ENCODE measurements at places on chromosomes 7 and 10.

DNA sequence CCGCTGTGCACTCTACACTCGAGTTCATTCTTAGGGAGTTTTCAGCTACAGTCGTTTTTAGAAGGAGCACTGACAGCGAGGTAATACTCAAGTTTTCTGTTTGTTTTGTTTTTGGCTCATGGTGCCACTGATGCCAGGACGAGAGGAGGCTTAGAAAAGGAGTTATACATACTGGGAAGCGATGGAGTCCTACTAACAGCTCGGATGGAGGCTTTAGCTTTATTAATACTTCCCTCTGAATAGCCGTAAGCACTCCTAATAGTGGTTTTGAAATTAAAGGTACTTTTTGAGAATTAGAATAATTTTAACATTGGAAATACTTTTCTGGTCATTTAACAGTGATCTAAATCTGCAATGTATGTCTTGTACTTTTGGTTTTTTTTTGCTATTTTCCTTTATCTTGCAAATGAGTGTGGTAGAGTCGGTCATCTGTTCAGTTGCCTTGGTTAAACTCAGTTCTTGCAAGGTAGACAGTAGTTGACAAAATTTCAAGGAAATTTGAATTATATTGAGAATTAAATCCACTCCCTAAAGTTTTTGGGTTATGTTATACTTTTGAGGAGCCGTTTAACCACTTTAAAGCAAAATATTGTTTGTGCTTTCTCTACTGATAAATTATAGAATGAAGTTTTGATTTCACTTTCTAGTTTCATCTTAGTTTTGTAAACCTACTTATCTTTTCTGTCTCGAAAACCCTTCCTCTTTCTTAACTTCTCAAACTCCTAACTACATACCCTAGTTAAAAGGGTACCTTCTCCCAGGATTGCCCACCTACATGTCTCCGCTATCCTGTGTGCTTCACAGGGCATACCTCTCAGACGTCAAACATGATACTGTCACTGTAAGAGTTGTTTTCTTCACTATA, 1.5 kb downstream of the HBP1 start:
- DNase-seq, result no peak

- DNase-seq, result no peak
These were observed 63.5 kb upstream of the LRRN3 start for GRCh38 chr7:111027396-111027795.

GRCh38 chr10:51800121-51800520, 100.7 kb upstream of the CSTF2T start:
- DNase-seq, result no peak

DNA sequence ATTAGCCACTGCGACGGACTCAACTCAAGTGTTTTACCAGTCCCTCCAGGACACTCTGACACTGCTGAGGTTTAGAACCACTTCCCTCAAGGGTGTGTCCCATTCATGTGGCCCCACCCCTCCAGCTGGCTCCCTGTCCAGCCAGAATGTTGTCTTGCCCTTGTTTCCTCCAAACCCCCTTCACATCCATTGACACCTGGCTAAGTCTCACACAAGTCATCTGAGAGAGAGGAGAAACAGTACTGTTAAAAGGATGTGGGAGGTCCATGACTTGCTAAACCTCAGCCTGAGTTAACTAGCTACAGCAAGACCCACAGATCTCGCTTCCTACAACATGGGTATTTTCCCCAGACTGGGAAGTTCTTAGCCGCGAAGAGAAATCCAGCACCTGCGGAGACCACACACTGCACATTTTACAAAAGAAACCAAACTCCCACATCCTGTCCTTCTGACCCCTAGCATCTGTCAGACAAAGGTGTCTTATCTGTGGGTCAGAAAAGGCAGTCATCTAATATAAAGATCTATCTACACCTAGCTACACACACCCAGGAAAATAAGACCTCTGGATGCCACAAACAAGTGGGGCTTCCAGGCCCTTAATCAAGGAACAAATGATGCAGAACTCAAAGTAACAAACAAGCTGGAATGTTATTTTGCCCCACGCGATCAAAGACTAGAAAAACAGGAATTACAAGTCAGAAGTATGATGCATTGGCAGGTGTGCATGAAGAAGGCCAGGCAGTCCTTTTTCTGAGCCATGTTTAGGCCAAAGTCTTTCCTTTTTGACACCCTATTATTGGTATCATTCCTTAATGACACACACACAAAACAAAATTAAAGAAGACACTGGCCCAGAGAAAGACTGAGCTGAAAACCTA, 13.9 kb downstream of the OSBPL3 start:
- no peak for DNase-seq

DNA sequence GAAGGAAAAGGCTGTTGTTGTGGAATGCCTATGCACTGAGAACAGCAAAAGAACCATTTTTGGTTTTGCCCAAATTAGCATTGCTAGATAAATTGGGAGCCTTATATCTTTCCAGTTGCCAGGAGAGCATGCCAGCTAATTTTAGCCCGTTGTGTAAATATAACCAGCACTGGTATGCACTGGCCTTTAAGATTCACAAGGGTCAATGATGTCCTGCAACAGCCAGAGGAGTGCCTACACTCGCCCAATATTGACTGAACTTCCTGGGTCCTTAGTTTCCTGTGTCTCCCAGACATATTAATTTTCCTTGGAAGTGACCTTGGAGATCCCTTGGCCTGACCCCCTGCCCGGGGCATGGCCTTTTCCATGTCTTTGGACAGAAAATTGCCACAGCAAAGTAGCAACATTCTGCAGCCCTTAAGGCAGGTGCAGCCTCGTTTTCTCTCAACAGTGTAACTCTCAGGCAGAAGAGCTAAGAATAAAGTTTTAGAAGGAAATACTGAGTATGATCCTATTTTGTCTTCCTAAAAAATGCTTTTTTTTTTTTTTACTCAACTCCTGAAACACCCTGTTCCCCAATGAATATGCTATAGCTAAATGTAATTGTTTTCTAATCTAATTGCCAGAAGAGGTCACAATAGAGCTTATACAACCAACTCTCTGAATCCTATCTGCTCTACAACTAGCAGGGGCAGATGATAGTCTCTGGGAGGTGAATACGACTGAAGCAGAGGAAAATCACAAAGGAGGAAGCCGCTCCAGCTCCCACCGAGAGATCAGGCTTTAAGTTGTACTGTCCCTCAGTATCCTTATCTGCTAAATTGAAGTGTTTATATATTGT, 131.9 kb upstream of the PCGF5 start:
- no peak for DNase-seq

- no peak for DNase-seq
These were observed 37.2 kb downstream of the BAMBI start for GRCh38 chr10:28714401-28715053.

DNA sequence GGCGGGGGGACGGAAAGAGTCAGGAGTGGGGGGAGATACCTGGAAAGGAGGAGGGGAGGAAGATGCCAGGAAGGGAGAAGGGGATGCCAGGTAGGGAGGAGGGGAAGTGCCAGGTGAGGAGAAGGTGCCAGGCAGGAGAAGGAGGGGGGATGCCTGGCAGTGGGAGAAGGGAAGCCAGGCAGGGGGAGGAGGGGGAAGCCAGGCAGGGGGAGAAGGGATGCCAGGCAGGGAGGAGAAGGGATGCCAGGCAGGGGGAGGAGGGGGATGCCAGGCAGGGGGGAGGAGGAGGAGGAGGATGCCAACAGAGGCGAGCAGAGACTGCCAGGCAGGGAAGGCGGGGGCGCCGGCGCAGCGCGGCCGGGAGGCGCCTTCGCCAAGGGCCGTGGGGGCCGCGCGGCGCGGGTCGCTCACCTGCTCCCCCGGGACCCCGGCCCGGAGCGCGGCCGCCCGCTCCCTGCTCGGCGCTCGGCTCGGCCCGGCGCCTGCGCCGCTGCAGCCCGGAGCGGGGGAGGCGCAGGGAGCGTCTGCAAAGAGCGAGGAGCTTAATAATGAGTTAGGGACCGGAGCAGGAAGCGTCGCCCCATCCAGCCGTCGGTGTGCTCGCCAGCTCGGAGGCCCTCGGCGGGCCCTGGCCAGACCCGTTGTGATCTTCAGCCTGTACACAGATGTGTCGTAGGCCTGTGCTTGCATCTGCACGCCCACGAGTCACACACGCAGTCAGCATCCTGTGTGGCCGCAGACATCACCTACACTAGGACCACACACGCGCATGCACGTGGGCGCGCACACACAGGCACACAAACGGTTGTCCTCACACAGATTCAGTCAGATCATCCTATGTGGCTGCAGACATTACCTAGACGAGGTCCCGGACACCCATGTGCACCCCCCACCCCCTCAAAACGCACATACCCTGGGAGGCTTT, 28.4 kb upstream of the SMARCD3 start:
- peak; percentile 34 for DNase-seq

DNA sequence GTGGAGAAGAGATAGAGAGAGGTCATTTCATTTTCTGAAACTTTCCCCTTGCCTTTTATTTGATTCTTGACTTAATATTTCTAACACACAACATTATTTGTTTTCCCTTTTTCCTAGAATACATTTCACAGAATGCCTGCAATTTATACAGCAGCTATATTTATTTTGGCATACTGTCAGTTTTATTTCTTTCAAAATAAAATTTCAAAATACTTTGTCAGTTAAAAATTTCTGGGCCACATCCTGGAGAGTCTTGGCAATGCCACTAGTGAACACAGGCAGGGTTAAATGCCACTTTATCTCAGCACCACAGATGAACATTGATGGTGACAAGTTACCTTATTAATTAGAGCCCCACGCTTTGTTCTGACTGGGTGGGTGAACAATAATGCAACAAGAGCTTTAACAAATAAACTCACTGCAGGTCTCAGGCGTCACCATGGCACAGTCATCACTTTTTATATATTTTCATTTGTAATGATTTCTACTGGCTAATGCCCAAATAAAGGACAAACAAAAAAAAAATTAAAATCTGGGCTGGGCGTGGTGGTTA, 494.0 kb downstream of the KIF20B start:
- no peak for DNase-seq

DNA sequence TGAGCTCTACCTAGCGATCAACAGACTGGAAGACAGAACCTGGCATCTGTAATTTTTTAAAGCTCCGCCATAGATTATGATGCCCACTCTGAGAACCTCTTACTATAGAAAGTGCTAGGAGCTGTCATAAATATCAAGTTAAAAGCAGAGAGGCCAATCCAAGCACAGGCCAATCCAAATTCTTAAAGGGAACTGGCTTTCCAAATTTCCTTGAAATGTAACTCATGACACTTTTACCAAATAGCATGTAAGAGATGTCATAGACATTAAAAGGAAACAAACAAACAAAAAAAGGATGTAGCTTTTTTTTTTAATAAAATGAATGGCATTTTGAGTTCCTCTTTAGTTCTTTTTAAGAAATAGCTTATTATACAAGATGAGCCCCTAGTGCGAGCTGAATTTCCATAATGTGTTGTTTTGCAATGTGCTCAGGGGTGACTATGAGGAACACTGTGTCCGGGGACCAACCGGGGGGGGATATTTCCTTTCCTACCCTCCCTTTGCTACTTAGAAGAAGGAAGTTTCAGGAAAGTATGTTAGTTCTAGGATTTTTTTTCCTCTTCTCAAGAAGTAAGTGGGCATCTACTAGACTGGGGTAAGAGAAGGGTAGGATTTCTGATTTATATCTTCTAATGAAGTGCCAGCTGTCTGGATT, 23.7 kb upstream of the MRC1 start:
- DNase-seq, result no peak

DNA sequence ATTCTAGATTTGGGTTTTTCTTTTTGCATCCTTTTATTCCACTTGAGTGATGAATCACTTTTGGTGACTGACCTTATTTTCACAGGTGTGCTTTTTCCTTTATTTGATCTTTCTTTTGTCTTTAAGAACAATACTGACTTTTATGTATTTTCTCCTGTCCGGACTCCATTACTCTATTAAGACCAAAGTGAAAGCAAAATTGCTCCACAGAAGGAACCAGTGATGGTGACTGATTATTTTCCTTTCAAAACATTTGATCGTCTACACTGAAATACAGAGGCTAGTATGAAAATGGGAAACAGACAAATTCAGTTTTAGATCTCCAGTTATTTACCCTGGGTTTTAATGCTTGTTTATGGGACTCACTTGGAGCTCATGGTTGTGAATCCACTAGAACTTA, 15.5 kb downstream of the EXOC4 start:
- no peak for DNase-seq

- DNase-seq, result peak; percentile 18
These were observed 28.8 kb downstream of the VIPR2 start for GRCh38 chr7:159115601-159116501.

DNA sequence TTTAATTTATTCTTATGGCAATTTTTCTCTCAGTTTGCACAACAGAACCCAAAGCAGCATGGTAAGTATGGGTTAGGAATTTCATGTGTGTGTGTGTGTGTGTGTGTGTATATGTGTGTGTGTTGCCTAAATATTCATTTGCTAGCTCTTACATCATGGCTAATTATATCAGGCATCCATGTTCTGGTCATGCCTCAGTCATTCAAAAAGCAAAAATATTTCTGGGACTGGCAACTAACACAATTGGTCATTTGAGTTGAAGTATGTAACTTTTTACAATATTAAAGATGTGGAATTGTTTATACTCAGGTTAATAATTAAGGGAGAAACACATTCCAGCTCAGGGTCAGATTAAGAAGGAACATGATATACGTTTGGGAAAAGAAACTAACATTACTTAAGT, 67.6 kb upstream of the PHYHIPL start:
- DNase-seq, result no peak

- DNase-seq, result no peak
These were observed 3.0 kb downstream of the PCLO start for GRCh38 chr7:83159731-83160130.

DNA sequence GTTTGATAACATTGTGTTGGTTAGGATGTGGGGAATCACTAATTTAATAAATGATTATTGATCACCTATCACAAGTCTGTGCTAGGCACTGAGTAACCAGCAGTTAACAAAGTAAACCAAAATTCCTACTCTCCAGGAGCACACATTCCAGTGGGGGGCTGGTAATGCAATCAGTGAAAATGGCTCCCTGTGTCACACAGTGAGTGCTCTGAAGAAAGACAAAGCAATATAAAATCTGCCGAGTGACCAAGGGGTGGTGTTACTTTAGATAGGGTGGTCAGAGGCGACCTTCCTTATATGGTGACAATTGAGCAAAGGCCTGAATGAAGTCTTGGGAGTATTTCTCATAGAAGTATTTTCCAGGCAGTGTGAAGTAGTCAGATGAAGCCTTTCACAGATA, 13.6 kb upstream of the SMC3 start:
- no peak for DNase-seq

DNA sequence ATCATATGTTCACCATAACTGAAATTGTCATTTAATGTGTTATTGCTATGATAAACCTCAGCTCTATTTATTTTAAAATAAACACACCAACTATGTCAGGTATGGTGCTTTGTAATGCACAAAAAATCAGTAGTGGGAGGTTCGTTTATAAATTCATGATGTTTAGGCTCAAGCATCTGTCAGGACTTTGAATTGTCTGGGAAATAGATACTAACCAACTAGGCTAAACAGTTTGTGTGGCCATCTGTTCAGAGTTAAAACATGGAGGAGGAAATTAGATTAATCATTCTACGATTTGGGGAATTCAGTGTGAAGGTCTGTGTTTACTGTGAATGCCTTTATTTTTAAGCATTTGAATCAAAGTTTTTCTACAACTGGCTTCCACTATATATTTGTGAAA, 212.6 kb upstream of the FZD8 start:
- no peak for DNase-seq

Data from NCI-H187 (cell line).